Upper lobe of left lung (tissue), 6 donors: ENCODE measurements at places on chromosomes 11 and 22. TPM values are rescaled to one million over a fixed set of nuclear protein-coding genes. Genes with fewer than 3 reads are reported as not detected.

The PRSS23 gene
- total RNA-seq = 34.5 TPM

The RASSF10 gene
- 5.6 TPM for total RNA-seq

The BTBD18 gene
- not detected for total RNA-seq

The XBP1 gene
- total RNA-seq = 307 TPM

The CEND1 gene
- not detected for total RNA-seq

The RIBC2 gene
- 16.7 TPM for total RNA-seq

The APLNR gene
- total RNA-seq = 5.7 TPM

The PATZ1 gene
- 24.1 TPM for total RNA-seq

The NCR3LG1 gene
- 4.2 TPM for total RNA-seq

The TTLL12 gene
- 23.5 TPM for total RNA-seq

The GSTT2B gene
- 9.7 TPM for total RNA-seq

The SLC5A12 gene
- not detected for total RNA-seq

The CXCR5 gene
- under 0.01 TPM for total RNA-seq

The TMEM191B gene
- total RNA-seq = 3.5 TPM

The LRRN4CL gene
- 0.61 TPM for total RNA-seq

The MLC1 gene
- total RNA-seq = 1.2 TPM

The PPME1 gene
- 13.9 TPM for total RNA-seq

The ANO5 gene
- total RNA-seq = 4.0 TPM

The SMIM35 gene
- not detected for total RNA-seq

The OR51B5 gene
- 2.0 TPM for total RNA-seq

The HPS5 gene
- total RNA-seq = 33.3 TPM

The HBB gene
- 1,189 TPM for total RNA-seq

The APOA5 gene
- not detected for total RNA-seq

The KIRREL3 gene
- total RNA-seq = not detected

The CARD10 gene
- total RNA-seq = 15.9 TPM

The EIF3L gene
- 278 TPM for total RNA-seq

The SLC22A9 gene
- total RNA-seq = not detected

The TNNI2 gene
- 17.9 TPM for total RNA-seq

The PGR gene
- 0.94 TPM for total RNA-seq

The ANKK1 gene
- total RNA-seq = 2.7 TPM

The MMP13 gene
- not detected for total RNA-seq

The CYTH4 gene
- total RNA-seq = 41.1 TPM

The CBLIF gene
- total RNA-seq = not detected

The ESAM gene
- total RNA-seq = 130 TPM

The NELL1 gene
- 0.26 TPM for total RNA-seq

The OR8G5 gene
- total RNA-seq = not detected

The LARGE2 gene
- 4.3 TPM for total RNA-seq

The OR4C16 gene
- not detected for total RNA-seq

The VSIG2 gene
- 35.4 TPM for total RNA-seq
